ENCODE measurements at places on chromosomes 11 and 22. TPM values are rescaled to one million over a fixed set of nuclear protein-coding genes. Genes with fewer than 3 reads are reported as not detected.

TMPRSS4 gene
- total RNA-seq, result not detected

LRRC10B gene
- not detected for total RNA-seq

DNA sequence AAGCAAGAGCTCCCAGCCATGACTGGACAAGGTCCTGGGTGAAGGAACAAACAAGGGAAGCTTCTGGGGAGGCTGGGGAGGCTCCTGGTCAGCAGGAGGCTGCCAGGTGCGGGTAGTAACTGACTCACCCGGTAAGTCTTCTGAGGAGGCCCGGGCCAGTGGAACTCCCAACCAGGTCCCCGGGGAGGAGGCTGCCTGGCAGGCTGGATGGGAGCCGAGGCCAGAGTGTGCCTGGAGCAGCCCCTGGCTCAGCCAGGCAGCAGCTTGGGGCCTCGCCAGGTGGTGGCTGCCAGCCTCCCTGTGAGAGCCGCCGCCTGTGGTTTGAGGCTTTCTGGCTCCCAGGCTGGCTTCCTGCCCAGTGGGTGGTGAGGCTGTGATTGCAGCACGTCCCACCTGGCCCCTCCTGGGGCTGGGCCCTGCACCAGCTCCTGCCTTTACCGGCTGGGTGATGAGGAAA is 46.2 kb downstream of the IGF2 start:
- peak; percentile 72 for DNase-seq

RASL10A gene
- 0.92 TPM for total RNA-seq

- no peak for DNase-seq
Measured at GRCh38 chr11:6229911-6230310, 4.5 kb downstream of the FHIP1B start.

SLC22A8 gene
- not detected for total RNA-seq
